Smooth muscle cell of the brain vasculature (primary cell): ENCODE measurements at places on chromosomes 7 and 10.

DNA sequence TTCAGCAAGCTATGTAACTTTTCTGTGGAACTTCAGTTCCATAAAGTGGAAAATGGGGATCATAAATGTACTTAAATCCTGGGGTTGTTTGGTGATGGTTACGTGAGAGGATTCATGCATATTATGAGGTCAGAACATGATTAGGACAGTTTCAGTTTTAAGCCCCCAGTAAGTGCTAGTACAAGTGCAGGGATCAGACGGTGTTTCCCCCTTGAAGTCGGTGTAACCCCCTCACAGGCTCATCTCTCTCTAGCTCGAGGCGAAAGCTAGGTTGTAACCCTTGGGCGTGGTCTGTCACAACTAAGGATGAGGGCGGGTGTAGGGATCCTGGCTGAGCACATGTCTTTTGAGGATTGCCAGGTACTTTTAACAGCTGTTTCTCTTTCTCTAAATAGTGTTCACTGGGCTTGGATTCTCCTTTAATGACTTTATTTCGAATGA lies 84.7 kb downstream of the SPAG6 start:
- DNase-seq: no peak

DNA sequence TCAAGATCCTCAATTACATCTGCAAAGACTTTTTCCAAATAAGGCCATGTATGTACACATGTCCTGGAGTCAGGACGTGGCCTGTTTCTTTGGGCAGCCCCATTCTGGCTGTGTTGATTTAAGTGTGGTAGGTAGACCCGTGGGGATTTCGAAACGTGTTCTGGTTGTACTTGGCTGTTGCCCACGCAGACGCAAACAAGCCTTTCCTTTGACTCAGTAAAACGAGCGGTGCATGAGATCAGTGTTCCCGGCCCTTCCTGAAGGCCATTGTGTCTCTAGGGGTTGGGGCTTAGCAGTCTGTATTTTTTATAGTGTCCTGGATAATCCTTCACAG lies 64.8 kb upstream of the DNAJB6 start:
- DNase-seq: peak; percentile 76

- DNase-seq: no peak
Measured at GRCh38 chr10:29980084-29980483, 79.3 kb downstream of the JCAD start.

DNA sequence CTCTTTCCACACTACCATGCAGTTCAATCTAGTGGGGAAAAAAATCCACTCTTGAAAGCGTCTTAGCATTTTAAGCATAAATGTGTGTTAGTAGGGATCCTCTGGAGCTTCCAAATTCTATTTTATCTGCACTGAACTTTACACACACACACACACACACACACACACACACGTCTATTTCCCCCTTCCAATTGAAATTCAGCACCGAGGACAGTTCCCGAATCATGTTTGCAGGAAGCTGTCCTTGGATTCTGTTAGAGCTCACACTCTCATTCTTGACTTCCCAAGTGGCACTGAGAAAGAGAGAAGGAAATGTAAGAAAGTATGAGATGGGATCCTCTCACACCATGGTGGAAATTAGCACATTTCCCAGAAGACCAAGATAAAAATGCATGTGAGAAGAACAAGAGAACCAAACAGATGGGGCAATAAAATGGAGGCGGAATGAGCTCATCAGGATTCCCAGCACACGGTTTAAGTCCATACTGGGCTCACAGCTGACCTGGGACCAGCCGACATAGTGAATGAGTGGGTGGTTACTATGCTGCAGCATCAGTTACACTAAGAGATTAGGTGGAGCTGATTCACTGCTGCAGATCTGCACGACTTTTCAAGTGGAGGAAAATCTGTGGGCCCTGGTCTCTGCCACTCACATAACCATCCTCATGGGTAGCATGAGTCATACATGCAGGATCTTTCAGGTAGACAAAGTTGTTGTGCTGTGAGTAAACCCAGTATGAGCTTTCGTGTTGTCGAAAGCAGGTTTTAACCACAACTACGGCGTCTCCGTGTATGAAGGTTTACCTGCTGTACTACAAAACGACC lies 3.3 kb upstream of the NPTX2 start:
- no peak for DNase-seq

- no peak for DNase-seq
Measured at GRCh38 chr10:30357075-30357801, 8.2 kb upstream of the MTPAP start.

- DNase-seq: no peak
Measured at GRCh38 chr7:140384894-140385545, 13.3 kb downstream of the SLC37A3 start.

- peak; percentile 33 for DNase-seq
Measured at GRCh38 chr10:24305551-24306506, 96.9 kb downstream of the KIAA1217 start.

GRCh38 chr10:79424221-79425073 lies 21.0 kb downstream of the ZCCHC24 start:
- no peak for DNase-seq

- no peak for DNase-seq
Measured at GRCh38 chr7:3712841-3713240, 411.8 kb downstream of the SDK1 start.

DNA sequence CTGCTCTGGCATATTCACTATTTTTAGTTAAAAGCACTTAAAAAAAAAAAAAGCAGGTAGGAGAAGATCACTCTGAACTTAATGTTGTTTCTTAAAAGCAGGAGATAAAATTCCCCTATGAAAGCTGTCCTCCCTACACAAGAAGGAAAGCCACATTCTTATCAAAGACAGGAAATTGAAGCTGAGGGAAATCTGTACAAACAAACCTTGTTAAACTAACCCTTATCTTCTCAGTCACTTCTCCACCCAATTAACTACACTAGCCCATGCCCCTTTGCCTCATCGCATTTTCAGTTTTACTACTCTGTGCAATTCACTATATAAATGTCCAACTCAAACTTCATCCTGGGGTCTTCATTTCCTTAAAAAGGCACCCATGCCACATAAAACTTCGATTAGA lies 2.7 kb upstream of the CDCA7L start:
- no peak for DNase-seq

- no peak for DNase-seq
Measured at GRCh38 chr7:113199136-113199535, 80.8 kb upstream of the SMIM30 start.

- no peak for DNase-seq
Measured at GRCh38 chr7:116691664-116692063, 19.7 kb downstream of the MET start.

- DNase-seq: no peak
Measured at GRCh38 chr10:61655335-61655851, 7.3 kb upstream of the CABCOCO1 start.

GRCh38 chr10:13971601-13972475 lies 358.9 kb downstream of the FRMD4A start:
- no peak for DNase-seq

GRCh38 chr7:32890793-32891042 lies 842 bp downstream of the KBTBD2 start:
- DNase-seq: no peak

- DNase-seq: no peak
Measured at GRCh38 chr10:48623607-48624132, 18.8 kb upstream of the ARHGAP22 start.

DNA sequence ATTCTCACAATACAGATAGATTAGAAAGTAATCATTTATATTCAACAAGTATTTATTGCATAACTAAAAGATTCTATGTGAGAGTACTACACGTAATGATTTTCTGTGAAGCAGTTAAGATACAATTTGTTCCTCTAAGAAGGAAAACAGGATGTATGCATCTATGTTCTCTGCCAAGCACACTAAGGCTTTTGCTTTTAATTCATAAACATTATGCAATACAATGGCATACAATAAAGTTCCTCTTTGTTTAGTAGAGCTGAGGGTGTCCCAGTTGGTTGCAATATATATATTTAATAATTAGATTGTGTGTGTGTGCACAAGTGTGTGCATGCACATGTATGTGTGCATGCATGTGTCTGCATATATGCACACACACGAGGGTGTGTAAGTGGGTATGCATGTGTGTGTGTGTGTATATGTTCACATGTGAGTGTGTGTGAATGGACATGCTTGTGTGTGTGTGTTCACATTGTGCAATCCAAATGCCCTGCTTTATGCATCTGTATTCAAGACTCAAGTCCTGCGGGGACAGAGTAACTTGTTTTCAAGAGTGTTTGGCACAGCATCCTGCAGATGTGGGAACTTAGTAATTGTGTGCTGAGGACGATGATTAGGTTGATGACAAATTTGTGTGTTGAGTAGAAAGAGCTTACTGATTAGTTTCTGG lies 481.5 kb upstream of the KLF6 start:
- DNase-seq: no peak

DNA sequence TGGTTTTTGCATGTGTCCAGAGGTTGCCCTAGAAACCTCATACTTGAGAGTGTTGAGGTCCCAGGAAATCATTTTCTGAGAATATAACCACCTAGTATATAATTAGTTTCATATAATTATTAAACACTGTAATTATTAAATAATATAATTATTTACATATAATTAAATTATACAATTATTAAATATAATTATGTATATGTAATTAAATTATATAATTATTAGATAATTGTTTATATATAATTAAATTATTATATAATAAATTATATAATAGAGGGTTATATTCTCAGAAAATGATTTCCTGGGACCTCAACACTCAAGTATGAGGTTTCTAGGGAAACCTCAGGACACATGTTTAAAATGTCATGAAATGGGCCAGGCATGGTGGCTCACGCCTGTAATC lies 27.6 kb downstream of the SCRN1 start:
- no peak for DNase-seq

GRCh38 chr7:131848033-131848432 lies 291.6 kb upstream of the PODXL start:
- DNase-seq: no peak

DNA sequence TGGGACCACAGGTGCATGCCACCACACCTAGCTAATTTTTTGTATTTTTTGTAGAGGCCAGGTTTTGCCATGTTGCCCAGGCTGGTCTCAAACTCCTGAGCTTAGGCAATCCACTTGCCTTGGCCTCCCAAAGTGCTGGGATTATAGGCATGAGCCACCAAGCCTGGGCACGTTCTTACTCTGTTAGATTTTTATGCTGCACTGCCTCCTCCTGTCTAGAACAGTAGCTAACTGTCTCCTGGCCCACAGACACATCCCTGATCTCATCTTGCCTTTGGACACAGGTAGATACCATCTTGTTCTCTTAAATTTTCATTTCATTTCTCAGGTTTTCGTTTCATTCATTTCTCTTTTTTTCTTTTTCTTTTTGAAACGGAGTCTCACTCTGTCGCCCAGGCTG lies 41.1 kb downstream of the BLVRA start:
- DNase-seq: no peak

- no peak for DNase-seq
Measured at GRCh38 chr10:92241158-92241500, 49.7 kb downstream of the CPEB3 start.

GRCh38 chr10:4635883-4636282 lies 190.1 kb upstream of the AKR1E2 start:
- DNase-seq: no peak

GRCh38 chr10:88120599-88121333 lies 257.3 kb downstream of the PTEN start:
- DNase-seq: no peak

- DNase-seq: no peak
Measured at GRCh38 chr7:138570715-138571114, 110.7 kb downstream of the TRIM24 start.

- DNase-seq: no peak
Measured at GRCh38 chr7:108293149-108293612, 163.0 kb upstream of the LAMB4 start.

- DNase-seq: no peak
Measured at GRCh38 chr10:47282657-47283018, 17.4 kb upstream of the GDF10 start.

DNA sequence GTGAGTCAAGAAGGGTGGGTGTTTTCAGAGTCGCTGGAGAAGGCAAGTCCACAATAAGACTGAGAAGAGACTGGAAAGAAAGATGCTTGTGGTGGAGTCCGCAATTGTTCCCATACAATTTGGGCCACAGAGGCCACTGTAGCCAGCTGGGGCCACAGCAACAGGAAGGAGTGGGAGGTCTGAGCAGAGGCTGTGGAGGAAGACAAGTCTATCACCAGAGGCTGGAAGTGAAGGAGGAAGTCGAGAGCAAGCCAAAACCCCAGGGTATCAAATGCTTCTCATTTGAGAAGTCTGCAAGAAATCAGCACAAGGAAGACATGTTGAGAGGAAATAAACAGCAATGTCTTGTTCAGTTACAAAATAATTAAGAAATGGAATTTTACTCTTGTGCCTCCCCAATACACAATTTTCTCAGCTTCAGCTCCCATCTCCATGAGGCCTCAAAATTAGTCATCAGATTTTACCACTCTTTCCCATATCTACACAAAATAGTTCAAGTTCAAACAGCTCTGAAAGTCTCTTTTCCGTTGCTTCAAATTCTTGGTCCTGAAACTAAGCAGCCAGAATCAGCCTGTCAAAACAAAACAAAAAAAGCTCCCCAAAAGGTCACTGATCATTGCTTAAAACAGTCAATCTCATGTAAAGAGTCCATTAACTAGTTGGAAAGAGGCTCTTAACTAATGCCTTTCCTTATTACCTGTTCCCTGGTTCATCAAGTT lies 31.6 kb downstream of the SLC16A12 start:
- no peak for DNase-seq

- no peak for DNase-seq
Measured at GRCh38 chr10:86105181-86105580, 261.4 kb downstream of the GRID1 start.

GRCh38 chr7:122748195-122748594 lies 45.5 kb upstream of the RNF148 start:
- DNase-seq: no peak

GRCh38 chr10:517241-517830 lies 172.1 kb downstream of the DIP2C start:
- DNase-seq: no peak

GRCh38 chr7:38704751-38705150 lies 73.6 kb upstream of the AMPH start:
- DNase-seq: no peak

- DNase-seq: no peak
Measured at GRCh38 chr10:110646417-110647135, 2.4 kb downstream of the RBM20 start.

DNA sequence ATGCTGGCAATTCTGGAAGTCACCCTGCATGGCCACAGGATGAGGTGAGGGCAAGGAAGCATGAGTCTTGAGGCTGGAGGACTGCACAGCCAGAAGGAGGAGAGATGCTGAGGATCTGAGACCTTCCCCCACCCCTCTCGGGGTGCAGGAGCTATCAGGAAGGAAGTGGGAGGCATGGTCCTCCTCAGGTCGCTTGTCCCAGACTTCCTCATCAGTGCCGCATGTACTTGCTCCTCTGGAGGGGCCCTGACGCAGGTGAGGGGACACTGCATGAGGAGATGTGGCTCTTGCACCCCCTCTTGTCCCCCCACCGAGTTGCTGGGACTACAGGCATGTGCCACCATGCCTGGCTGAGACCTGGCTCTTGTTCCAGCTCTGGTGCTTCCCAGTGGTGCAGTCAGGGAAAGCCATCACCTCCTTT lies 5.7 kb upstream of the ZMIZ1 start:
- DNase-seq: no peak
